ENCODE measurements at places on chromosomes 16 and 17.
A peak's percentile ranks its signal among the peaks of the same experiment; 100 is the strongest.

DNA sequence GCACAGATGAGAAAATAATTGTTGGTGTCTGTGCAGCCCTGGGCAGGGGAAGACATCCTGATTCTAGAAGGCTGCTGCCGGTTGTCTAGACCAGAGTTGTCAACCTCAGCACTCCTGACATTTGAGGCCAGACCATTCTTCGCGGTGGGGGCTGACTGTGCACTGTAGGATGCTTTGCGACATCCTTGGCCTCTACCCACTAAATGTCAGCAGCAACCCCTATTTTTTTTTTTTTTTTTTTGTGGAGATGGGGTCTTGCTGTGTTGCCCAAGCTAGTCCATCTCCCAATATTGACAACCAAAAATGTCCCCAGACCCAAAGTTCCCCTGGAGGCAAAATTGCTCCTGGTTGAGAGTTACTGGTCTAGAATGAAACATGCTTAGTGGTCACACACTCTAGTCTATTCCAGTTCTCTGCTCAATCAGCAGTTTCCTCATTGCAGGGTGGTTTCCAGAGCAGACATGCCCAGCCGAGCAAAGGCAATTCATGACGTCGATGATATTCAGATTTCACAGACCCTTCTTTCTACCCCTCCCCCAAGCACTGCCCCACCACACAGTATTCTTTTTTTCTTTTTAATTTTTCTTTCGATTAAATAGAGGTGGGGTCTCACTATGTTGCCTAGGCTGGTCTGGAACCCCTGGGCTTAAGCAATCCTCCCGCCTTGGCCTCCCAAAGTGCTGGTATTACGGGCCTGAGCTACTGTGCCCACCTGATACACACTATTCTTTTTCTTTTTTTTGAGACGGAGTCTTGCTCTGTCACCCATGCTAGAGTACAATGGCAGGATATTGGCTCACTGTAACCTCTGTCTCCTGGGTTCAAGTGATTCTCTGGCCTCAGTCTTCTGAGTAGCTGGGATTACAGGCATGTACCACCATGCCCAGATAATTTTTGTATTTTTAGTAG lies 9.0 kb downstream of the C17orf99 start:
- DNase-seq: no peak

DNA sequence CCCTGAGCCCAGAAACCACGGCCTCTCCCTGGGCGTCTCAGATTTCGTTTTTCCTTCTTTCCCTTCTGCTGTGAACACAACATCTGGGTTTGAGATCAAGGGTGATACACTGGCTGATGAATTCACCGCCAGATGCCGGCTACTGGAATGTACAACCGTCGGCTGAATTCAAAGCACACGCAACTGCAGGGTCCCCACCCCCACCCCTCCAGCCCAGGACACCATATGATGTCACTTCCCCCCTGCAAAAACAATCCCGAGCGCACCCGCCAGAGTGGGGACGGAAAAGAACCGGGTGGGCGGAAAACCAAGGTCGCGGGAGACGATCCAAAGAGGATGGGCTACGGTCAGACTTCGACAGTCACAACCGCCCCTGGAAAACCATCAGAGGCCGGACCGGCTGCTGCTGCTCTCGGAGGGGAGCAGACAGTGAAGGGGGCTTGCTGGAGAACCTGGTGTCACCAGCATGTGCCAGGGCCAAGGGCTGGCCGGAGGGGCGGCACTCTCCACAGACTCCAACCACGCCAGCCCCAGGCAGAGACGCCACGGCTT lies 23.3 kb downstream of the CEP295NL start:
- peak; percentile 94 for DNase-seq

DNA sequence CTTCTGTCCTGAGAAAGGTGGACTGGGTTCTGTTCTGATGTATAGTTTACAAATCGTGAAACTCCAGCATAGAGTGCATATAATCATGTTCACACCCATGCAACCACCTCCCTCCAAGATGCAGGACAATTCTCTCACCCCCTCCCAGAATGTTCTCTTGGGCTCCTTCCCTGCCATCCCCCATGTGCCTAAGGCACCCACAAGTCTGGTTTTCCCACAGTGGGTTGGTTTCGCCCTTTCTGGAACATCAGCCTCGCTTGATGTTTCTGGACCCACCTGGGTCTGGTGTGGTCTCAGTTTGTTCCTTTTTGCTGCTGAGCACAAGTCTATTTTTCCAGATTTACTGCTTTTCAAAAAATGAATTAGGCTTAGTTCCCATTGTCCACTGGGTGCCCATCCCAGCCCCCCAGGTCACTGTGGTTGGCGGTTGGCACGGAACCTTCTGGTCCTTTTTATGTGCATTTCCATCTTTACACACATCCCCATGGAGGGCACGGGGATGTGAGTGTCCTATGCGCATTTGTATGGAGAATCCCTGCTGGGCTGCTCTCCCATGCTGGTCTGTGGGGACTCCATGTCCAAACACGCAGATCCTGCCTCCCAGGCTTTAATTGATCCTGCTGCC lies 19.0 kb downstream of the MAP2K3 start:
- no peak for DNase-seq

DNA sequence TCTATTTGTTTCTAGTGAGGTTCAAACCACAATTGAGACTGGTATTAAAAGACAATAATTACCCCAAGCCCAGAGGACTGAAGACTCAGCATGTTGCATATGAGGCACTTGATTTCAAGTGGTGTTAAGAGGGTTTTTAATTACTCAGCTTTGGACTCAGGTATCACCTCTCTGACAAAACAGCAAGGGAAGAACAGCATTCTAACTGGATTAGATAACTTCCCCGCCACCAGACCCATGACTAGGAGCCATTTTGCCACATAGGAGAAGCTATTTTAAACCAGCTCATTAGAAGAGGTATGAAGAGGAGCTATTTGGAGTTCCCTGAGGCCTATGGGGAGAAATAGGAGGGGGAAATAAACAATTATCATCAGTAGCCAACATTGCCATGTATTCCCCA lies 226.1 kb upstream of the TOX3 start:
- no peak for DNase-seq

GRCh38 chr16:51648526-51648925 lies 497.5 kb upstream of the SALL1 start:
- DNase-seq: no peak

DNA sequence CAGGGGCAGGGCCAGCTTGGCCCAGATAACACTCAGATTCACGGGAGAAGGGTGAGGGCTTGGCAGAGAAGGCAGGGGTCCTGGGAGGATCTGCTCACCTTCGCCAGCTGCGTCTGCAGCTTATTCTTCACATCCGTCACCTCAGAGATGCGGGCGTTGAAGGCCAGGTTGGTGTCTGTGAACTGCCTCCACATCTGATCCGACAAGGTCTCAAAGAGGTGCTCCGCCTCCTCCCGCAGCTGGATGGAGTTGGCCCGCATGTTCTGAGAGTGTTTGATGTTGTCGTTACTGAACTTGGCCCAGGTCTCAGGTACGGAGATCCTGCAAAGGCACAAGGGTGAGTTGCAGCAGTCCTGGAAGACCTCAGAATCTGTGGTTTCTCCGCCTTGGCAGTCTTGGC lies 18.9 kb downstream of the TEKT5 start:
- DNase-seq: no peak

DNA sequence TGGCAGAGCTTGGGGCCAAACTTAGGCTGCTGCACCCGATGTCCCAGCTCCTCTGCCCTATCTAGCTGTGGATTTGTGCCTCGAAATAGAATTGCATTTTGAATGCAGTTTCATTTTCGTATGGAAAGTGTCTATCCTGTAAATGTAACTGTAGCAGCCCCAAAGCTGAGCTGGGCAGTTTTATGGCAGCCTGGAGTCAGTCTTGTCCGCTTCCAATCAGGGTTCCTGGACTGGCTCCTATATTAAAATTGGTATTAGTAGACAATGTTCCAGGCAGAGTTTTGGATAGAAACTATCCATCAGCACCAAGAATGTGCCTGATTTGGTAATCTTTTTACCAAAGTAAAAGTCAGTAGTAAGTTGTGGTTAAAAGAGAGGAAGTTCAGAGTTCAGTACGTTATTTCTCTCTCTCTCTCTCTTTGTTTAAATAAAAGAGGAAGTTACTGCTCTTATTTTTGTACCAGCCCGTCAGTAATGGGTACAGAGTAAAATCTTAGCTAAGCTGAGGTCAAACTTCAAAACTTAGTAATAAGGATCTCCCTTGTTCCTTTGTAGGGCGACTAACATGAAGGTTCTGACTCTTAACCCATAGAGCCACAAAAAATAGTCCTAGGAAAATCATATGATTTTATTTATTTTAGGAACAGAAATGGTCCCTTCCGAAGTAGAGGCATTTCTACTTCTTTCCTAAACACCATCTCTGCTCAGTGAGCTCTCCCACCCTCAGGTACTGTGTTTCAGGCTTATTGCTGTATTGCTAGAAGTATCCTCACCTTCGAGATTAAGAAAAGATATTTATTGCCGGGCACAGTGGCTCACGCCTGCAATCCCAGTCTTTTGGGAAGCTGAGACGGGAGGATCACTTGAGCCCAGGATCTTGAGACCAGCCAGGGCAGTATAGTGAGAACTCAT lies 28.0 kb downstream of the PRKCB start:
- DNase-seq: peak; percentile 41
